PC-3 (cell line): ENCODE measurements at places on chromosomes 5 and 9. TPM values are rescaled to one million over a fixed set of nuclear protein-coding genes. Genes with fewer than 3 reads are reported as not detected.

GRCh38 chr5:11595045-11595444 lies 309.2 kb downstream of the CTNND2 start:
- no peak for DNase-seq
- H3K27ac ChIP-seq, result no peak overlapping the region
- 0 out of 2 replicates have a peak, but pooled peaks cover 4% of the 10 kb centered on the region for H3K4me1 ChIP-seq
- H3K27me3 ChIP-seq, result no peaks in the 10 kb centered on the region

PHYHD1 gene
- total RNA-seq, result 1.6 TPM in 1 of 2 replicates, not detected in the other

EIF4E1B gene
- total RNA-seq, result not detected in 2 replicates

GRCh38 chr5:168207450-168208029 lies 83.9 kb upstream of the WWC1 start:
- peaks cover 57% of the 10 kb centered on the region for H3K27me3 ChIP-seq
- no peaks in the 10 kb centered on the region for H3K36me3 ChIP-seq
- no peak for DNase-seq
- H3K4me1 ChIP-seq, result no peaks in the 10 kb centered on the region

DNA sequence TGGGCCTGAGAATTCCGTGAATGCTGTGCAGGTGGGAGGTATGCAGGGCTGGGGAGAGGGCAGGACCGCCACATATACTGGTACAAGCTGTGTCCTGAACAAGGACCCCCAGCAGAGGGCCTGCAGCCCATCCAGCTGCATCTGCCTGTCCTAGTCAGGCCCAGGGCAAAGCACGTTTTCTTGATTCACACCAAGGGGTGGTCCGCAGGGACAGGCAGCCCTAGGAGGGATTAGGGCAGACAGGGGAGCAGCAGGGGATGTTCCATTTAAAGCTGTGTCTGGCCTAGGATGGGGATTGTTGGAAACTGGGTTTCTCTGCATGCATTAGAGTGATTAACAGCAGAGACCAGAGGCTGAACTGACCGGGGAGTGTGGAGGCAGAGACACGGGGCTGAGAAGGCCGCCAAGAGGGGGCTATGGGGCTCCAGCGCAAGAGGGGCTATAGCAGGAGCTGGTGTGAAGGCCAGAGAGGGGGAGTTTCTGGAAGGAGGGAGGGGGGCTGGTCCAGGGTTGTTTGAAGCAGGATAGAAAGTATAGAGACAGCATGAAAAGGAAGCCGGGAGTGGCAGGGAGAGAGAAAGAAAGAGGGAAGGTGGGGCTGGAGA lies 2.7 kb downstream of the GRM6 start:
- no peak for DNase-seq
- peaks cover 8% of the 10 kb centered on the region; the same call in 1 of the 2 replicates for H3K27me3 ChIP-seq
- no peak overlapping the region for H3K27ac ChIP-seq
- no peaks in the 10 kb centered on the region for H3K4me1 ChIP-seq

REXO4 gene
- total RNA-seq, result 34.1 and 37.8 TPM in 2 replicates

DNA sequence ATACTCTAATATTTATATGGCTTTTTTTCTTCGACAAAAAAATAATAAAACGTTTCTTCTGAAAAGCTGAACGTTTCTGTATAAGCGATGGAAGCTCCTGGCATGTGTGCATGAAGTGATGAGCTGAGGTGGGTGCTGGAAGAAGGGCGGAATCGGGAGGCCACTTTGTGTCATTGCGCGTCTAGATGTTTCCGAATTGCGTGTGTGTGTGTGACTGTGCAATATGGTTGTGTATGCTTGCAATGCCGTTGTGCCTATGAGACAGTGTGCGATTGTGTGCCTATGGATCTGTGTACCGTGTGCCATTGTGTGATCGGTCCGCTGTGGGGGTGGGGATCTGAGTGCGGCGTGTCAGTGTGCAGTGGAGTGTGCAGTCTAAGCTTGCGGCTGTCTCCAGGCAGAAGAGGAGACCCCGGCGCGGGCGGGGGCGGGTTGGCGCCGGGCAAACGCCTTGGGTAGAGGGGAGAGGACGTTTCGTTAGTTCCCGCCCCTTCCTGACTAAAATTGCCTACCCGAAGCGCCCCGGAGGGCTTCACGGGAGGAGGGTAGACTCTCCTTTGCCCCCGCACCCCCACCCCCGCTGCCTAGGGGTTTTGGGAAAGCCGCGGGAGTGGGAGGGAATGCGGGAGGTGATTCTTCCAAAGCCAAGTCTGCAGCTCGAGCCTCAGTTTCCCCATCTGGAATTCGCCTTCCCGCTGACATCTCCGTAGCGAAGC lies 24.2 kb downstream of the PCDHGC5 start:
- no peak overlapping the region for H3K4me3 ChIP-seq
- no peak overlapping the region for H3K27ac ChIP-seq
- no peak for DNase-seq
- H3K36me3 ChIP-seq, result peaks cover 14% of the 10 kb centered on the region
- H3K4me1 ChIP-seq, result peaks cover 13% of the 10 kb centered on the region; the same call in 1 of the 2 replicates

PTGDS gene
- not detected in 2 replicates for total RNA-seq

IL17B gene
- total RNA-seq, result not detected in 2 replicates

GRCh38 chr5:82884821-82885471 lies 192.2 kb downstream of the TMEM167A start:
- peak overlapping the region; percentile 50 for H3K27ac ChIP-seq
- H3K27me3 ChIP-seq, result no peaks in the 10 kb centered on the region
- H3K4me1 ChIP-seq, result peaks cover 30% of the 10 kb centered on the region
